ENCODE measurements at places on chromosomes 7 and 10.

DNA sequence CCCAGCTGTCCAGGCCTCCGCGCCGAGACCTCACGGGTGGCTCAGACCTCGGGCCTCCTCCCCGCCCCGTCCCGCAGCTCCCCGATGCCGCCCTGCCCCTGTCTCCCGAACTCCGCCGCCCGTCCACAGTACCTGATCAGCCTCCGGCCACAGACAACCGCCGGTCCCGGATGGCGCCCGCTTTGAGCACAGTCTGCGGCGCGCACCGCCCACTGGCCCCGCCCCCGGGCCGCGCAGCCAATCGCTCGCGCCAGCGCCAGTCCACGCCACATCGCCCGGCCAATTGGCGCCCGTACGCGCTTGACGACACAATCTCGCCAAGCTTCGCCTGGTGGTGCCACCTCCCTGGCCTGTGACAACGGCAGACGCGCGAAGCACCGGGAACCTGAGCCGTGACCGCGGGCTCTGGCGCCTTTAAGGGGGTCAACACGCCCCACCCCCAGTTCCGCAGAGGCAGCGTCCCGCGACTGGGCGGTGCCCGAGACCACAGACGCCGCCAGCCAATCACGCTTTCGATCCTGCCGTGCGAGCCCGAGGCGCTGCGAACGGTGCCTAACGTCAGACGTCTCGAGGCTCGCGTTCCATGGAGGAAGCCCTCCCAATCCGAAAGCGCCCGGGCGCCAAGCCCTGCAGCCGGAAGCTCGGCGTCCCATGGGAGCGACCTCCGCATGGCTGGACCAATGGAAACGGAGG is at the start of gene IDI1:
IDI1 (minus strand) TSS at position 388 of the 693 bp plus-strand sequence; CDS start at position 272, 116 bp downstream.
- peak; percentile 100 for DNase-seq

DNA sequence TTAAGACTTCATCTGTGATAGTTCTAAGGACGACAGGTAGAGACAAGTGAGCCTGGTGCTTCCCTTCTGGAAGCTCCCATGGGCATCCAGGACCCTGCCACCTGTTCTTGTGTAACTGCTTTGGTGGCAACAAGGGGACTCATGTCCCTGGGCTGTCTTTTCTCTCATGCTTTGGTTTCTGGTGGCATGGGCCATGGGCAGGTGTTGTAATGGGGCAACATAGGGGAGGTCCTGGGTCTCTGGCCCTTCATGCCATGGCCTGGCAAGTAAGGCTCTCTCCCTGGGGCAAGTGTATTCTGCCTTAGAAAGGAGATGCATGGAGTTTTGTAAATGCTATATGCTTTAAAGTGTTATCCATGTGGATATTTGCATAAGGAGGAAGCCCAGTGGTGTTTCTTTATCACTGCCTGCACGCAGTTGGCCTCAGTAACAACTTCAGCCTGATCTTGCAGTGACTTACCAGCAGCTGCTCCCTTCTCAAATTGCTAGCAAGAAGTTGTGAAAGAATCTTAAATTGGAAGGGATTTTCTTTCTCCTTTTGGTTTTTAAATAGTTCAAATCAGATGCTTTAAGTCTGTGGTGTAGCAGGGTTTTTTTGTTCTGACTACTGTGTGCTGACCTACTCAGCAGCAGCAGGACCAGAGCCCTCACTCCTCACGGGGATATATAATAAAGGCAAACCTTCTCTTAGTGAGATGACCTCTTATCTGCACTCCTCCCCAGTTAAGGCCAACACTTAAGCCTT is 39.9 kb downstream of the OGDH start:
- DNase-seq, result no peak

GRCh38 chr7:80047032-80047431 is 87.6 kb upstream of the GNAI1 start:
- DNase-seq, result no peak

DNA sequence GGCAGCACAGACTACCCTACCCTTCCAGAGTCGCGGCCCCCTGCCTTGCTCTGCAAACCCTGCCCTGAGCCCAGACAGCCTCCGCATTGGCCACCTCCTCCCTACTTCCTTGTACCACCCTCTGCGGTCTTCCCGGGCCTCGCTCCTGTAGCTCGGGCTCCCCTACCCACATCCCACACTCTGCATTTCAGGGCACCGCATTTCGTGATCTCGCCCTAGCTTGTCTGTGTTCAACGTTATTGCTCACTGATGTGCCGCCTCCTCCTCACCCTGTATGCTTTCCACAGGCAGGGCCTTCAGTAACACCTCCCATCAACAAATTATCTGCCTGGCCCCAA is 6.6 kb downstream of the PDIA4 start:
- DNase-seq, result no peak

DNA sequence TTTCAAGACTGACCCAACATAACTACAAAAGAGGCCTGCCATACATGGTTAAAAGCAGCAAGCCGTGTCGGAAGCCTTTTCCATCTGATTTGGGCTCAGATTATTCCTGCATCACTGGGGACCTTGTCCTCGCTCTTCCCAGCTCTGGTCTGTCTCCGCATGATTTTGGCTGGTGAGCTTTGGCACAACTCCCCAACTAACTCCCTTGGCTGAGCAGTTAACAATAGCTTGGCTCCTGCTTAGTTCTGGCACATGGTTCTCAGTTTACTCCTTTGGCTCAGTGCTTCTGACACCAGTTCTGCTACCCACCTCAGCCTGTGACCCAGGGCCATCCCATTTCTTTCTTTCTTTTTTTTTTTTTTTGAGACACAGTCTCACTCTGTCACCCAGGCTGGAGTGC is 17.0 kb downstream of the AGK start:
- no peak for DNase-seq

DNA sequence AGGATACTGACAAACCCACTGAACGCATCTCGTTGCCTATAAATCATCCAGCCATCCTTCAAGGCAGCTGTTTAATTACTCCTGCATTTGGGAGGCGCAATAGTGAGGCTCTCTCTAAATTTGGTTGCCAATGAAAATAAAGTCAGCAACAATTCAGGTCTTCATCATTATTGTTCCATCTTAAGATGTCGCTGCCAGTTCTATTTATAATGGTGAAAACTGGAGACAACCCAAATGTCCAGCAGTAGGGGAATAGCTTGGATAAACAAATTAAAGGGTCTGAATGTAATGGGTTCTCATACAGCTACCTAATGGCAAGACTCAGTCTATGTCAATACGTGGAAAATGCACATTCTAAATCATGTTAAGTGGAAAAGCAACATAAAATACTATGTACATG is 120.1 kb upstream of the PLXNA4 start:
- no peak for DNase-seq

- DNase-seq, result no peak
Measured at GRCh38 chr10:28494420-28494819, 38.5 kb upstream of the WAC start.

DNA sequence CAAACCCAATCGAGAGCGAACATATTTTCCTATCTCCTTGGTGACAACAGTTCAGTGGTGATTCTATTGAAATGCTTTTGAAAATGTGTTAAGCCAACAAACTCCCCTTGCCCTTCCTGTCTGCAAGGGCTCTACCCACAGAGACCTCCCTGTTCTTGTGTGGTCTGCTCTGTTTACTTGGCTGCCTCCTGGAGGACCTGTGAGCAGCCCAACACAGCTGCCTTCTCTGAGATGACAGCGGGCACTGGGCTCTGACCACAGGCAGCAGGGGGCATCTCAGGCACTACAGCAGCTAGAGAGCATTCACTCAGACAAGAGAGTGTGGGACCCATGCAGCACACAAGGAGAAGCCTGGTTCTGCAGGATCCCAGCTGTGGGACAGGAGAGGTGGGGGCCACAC is 416.4 kb downstream of the TCERG1L start:
- DNase-seq, result no peak

DNA sequence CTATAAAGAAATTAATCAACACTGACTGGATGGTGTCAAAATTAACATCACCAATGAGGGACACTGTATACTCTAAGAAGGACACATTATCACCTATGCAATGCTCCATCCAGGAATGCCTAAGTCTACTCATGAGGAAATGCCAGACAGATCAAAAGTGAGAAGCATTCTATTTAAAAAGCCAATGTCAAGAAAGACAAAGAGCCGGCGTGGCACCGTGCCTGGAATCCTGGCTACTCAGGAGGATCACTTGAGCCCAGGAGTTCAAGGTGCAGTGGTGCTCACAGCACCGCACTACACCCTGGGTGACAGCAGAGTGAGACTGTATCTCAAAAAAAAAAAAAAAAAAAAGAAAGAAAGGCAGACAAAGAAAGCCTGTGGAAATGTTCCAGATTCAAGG is 45.5 kb upstream of the ANAPC16 start:
- no peak for DNase-seq

GRCh38 chr7:30713392-30713791 is 31.1 kb upstream of the CRHR2 start:
- DNase-seq, result no peak

- DNase-seq, result no peak
Measured at GRCh38 chr7:3914051-3914775, 613.2 kb downstream of the SDK1 start.

GRCh38 chr7:158252081-158252836 is 335.4 kb downstream of the PTPRN2 start:
- no peak for DNase-seq

DNA sequence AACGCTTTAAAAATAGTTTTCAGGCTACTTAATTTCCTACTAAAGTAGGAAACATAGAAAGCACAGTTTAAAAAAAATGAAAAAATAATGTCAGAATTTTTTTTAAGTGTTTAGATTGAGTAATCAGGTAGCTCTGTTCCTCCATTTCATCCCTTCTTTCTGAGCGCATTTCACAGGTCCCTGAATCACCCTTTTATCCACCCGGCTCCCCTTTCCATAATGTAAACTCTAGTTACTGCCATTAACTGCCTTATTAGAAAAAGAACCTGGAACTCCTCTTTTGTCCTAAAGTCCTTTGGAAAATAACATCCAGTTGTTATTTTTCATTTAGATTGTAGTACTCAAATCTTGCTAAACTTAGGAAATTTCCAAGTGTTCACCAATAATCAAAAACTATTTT is 5.8 kb downstream of the KCND2 start:
- DNase-seq, result no peak

DNA sequence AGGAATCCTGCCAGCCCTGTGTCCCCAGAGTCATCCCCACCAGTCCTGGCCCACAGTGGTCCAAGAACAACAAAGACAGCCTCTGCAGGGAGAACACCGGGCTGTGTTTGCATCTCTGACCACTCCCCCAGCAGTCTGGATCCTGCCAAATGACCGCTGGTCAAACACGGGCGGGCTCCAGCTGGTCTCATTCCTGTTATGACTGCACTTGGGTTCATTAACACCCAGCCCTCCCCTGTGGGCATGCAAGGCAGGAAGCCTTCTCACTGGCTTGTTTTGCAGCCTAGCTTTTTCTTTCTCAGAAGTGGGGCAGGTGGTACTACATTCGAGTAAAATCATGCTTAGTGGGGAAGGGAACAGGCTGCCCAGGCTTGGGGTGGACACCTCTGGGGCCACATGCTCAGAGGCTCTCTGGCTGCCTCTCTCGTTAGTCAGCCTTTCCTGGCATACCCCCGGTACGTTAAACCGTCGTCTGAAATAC is 190.0 kb downstream of the PLXNA4 start:
- DNase-seq, result no peak

DNA sequence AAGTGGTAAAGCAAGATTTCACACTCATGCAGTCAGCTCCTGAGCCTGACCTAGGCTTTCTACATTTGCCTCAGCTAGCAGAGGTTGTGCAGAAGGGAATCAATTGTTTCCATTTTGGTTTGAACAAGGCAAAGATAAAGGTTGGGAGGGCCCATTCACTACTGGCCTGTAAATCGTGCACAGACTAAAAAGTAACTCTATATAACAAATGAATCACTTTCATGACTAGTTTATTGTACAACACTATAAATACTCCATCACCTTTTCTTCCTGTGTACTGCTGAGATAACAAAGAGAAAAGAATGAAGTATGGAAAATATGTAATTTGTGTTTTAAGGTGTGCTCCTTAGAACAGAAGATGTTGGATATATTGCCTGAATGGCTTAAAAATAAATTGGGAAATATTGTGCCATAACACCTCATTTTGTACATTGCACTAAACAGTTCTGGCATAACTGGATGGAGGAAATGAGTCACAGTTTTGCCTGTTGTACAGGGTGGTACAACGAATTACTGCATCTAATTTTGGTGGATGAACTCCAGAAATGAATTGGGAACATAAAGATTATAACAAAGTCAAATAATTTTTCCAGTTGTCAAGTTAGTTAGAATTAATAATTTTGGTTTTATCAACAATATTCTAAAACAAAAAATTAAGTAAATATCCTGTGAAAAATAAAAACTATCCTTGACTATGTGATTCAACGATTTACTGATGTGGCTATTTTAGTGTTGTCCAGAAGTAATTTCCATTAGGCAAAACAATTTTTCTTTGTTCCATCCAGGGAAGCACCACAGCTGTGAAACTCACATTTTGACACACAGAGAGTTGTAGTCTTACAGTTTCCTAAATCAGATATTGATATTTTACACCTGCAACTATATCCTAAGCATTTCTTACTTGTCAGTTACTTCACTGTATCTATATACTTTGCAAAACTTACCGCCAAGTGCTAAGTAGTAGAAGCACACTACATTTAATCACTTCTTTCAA is 18.0 kb downstream of the SEMA3C start:
- no peak for DNase-seq
